Iris pigment epithelial cell (primary cell): ENCODE measurements at places on chromosomes 2 and 18.
A peak's percentile ranks its signal among the peaks of the same experiment; 100 is the strongest.

- DNase-seq: no peak
Measured at GRCh38 chr2:186455613-186456012, 30.4 kb upstream of the ZC3H15 start.

DNA sequence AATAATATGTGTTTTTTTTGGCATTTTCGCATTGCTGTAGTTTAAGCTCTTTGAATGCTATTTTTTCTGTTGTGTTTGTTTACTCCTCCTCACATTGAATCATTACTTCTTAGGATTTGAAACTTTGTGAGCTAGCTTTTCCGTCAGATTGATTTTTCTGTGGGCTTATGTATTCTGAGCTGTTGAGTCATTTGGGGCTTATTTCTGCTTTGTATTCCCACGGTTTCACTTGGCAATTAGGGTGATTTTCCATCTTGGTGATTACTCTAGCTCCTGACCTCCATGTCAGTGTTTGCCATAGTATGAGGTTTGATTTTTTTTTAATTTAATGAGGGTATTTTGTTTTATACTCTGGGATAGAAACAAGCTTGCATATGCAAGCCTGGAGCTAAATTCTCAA, 200.0 kb downstream of the CCDC102B start:
- no peak for DNase-seq

- peak; percentile 37 for DNase-seq
Measured at GRCh38 chr18:28961669-28962228, 784.8 kb upstream of the CDH2 start.

DNA sequence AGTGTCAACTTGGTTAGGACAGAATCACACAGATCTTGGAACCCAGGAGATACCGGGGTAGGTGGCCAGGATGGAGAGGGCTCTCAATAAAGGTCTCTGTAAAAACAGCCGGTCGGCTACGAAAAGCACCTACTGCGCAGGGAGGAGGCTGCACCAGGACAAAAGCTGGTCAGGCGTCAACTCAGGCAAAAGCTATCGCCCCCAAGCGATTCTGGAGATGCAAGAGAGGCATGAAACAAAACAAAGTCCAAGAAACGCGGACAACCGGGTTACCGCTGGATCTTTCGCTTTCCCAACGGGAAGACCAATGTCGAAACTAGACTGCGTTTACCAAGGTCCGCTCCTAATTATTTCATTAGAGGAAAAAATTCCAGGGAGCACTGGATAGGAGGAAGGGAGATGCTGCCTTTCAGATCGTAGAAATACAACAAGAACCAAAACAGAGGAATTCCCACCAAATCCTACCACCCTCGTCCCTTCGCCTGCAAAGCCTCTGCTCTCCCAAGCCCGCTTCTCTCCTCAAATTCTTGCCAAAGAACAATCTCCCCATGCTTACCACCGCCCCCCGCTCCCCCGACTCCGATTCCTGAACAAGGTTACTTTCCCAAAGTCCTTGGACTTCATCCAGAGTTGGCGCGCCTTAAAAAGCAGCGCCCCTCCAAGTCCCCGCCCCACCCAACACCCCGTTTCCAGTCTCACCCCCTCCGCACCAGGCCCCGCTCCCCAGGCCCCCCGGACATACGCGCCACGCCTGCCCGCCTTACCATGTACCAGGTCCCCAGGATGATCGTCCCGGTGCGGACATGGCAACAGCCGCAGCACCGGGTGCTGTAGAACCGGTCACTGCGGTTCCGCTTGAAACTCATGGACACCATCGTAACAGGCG, 539 bp downstream of the LAPTM4A start:
- DNase-seq: peak; percentile 68

- peak; percentile 34 for DNase-seq
Measured at GRCh38 chr2:66508484-66509071, 73.7 kb downstream of the MEIS1 start.

DNA sequence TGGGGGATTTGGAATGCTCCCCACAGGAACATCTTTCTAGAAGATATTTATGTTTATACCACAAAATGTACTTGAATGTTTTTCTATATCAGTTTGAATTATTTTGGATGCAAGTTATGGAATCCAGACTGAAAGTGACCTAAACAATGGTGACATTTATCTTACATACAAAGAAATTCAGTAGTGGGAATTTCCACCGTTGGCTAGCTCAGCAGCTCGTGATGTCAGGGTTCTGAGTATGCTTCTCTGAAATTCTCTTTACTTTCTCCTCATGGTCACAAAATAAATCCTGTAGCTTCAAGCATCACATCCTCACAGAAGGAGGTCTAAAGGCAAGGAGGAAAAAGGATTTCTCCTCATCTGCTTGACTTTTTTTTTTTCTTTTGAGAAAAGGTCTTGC, 105.3 kb downstream of the AKAIN1 start:
- no peak for DNase-seq

GRCh38 chr2:240275386-240275785, 134.9 kb upstream of the OTOS start:
- DNase-seq: no peak

GRCh38 chr2:55926246-55926645, 2.7 kb upstream of the EFEMP1 start:
- DNase-seq: no peak

DNA sequence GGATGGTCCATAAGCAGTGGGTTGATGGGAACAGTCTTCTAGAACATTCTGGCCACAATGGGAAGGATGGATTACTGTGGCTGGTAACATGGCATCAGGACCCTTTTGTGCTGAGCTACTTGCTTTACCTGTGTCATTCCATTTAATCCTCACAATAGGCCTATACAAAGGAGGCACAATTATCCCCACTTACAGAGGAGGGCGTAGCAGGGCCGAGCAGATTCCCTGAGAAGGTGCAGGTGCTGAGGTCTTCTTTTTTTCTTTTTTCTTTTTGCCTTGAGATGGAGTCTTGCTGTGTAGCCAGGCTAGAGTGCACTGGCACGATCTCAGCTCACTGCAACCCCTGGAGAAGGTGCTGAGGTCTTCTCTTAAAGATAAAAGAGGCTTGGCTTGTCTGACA, 6.7 kb upstream of the LRRC30 start:
- no peak for DNase-seq

GRCh38 chr18:61635901-61636528, 256.8 kb downstream of the RNF152 start:
- DNase-seq: peak; percentile 57

GRCh38 chr2:74206180-74206688, 7.8 kb downstream of the MTHFD2 start:
- peak; percentile 91 for DNase-seq

DNA sequence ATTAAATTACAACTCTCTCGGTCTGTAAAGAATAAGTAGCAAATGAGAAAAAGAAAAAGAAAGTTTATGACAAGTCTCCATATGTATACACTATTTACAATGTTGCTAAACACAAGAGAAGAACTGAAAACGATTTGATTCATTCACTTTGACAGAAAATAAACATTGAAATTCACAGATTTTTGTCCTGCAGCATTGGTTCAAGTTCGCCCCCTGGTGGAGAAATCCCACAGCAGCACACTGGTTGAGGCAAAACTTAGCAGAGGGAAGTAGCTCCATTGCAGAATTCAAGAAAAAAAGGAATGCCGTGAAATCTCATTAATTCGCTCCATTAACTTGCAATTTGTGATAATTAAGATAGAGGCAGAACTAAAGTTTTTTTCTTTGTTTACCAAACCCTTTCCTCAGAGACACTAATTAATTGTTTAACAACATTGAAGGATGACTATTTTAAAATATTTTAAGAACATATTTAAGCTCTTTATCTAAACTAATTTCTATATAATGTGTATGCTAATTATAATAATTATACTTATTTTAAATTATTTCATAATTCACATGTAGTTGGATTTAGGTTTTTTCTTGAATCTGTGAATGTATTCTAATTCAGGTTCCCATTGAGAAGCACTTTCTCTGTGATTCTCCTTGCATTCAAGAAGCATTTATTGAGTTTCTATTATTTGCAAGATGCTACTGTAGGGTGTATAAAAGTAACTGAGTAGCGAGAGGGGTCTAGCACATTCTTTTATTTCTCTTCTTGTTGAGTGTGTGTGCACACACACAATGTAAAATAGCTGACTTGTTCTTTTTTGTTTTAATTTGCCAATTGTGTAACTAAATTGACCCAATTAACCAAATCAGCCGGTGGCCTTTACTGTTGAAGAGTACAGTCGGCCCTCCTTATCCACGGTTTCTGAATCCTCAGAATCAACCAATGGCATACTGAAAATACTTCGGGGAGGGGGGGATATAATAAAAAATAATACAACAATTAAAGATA, 74.1 kb downstream of the COL4A3 start:
- peak; percentile 67 for DNase-seq

- peak; percentile 3 for DNase-seq
Measured at GRCh38 chr18:36212301-36213171, 25.2 kb downstream of the MOCOS start.

- DNase-seq: no peak
Measured at GRCh38 chr2:174011796-174012195, 46.6 kb upstream of the SP3 start.

DNA sequence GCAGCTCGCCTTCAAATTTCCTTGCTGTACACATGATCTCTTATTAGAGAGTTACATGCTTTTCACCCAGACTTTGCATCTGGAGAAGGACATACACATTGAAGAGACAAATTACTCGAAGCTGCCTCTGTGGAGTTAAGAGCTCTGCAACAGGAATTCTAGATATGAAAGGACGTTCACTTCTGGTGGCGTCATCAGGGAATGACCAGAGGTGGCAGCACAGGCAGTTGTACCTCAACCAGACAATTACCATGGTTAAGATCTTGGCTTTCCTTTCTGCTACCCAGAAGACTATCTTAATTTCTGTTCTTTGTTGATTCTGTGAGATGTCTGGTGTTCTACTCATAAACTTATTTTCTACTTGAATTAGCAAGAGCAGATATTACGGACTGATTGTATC, 39.1 kb upstream of the MC4R start:
- DNase-seq: no peak

DNA sequence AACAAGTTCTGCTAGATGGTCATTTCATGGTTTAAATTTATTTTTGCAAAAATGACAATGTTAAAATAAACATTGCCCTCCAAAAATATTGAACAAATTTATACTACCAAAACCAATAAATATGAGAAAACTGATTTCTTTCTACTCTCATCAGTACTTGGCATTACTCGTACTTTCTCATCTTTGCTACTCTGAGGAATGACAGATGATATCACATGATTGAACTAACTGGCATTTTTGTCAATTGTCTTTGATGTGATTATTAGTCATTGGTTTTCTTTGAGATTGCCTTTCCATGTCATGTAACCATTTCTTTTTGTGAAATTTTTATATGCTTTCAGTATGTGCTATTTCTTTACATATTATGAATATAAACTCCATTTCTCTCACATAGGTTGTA, 167.0 kb upstream of the ITGA4 start:
- no peak for DNase-seq

DNA sequence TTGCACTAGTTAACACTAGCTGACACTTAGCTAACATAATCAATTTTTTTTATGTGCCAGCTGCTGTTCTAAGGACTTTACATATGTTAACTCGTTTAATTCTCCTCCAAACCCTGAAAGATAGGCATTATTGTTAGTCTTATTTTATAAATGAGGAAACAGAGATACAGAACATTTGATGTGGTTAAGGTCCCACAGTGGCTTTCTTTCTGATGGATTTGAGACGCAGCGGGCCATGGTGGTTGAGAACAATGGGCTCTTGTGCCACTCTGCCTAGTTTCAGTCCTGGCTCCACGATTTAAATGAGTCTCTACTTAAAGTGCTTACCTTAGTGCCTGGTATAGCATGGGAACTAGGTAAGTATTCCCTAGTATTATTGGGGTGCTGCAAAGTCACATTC, 201.9 kb upstream of the SPRED2 start:
- no peak for DNase-seq

DNA sequence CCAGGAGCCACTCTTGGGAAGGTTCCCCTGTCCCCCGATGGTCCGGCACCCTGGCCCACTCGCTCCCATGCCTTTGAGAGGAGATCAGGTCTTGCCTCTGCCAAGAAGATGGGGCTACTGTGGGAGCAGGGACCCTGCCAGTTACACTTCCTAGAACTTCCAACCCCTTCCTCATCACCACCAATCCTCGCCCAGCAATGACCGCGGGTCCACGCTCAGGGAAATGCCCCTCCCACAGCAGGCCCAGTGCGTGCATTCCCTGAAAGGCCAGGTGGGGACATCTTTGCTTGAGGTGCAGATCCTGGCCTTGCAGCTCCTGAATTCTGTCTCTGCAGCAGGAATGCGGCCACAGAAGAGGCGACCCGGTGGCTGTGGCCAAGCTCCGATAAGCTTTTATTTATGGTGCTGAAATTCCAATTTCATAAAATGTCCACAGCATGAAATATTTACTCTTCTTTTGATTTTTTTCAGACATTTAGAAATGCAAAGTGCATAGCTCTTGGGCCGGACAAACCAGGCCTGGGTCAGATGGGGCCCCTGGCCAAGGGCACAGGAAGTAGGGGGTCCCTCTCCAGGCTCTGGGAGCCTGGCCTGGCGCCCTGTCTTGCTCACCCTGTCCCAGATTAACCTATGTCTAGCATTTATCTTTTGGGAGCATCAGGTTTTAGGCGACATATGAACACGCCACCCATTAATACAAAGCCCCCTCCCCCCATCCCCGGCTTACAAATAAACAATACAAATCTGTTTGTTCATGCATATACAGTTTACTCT, 29.8 kb downstream of the PXDN start:
- no peak for DNase-seq
